ENCODE measurements at places on chromosomes 6 and 20.

DNA sequence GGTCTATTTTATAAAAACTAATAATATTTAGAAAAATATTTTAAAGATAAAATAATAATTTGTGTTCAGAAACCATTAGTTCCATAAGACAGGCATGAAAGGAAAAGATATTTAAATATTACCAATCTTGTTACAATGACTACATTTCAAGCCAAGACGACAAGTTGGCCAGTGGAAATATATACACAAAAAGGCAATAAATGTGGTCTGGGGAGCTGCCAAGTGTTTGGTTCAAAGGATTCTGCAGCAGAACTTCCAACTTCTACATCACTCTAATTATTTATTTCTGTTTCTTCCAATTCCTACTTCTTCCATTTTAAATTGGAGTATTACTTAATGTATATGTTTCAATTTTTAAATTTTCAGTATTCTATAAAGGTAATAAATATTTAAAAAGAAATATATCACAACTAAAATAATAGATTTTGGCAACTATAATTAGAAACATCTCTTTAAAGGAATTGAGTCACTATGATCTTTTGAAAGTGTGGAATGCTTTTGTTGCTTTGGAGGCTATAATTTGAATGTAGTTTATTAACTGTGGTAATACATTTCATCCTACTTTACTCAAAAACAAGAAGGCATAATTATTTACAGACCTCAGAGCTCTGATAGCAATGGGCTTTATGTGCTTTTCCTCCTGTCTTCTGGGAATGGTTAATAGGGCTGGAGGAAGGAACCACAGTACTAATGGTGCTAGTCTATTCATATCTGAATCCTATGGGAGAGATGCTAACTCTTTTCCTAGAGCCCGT, 129.7 kb upstream of the FAM184A start:
- no peak for DNase-seq

DNA sequence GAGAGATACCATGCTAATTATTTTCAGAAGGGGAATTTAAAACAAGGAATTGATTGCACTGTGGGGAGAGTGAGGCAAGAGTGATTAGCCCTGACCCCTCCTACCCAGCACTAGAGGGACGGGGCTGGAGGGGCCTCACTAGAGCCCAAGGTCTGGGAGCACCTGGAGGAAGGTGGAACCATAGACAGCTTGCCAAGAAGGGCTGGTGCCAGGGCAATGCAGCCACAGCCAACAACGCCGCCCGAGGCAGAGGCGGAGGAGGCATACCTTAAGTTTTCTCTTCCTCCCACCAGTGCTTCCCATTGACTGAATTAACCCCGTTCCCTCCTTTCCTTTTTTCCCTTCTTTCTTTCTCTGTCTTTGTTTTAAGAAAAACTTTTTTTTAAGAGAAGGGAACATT, 40.0 kb downstream of the IYD start:
- no peak for DNase-seq

DNA sequence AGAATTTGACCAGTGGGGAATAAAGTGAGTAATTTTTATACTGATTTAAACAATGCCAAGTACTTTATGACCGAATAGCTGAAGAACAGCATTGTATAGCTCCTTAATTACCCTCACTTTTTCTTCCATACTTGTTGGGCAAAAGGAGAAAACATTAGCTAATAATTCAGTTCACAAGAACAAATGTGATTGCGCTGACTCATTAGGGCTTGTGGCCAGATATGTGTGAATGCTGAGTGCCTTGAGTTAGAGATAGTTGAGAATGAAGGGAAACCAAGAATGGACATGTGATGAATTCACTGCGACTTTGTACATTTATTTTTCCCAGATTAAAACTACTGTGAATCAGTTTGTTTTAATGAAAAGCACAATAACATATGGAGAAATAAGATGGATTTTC, 669.4 kb downstream of the TFAP2A start:
- no peak for DNase-seq

GRCh38 chr20:10597637-10598036, 76.2 kb downstream of the JAG1 start:
- no peak for DNase-seq

GRCh38 chr20:17225851-17226409, 910 bp upstream of the PCSK2 start:
- peak; percentile 35 for DNase-seq

DNA sequence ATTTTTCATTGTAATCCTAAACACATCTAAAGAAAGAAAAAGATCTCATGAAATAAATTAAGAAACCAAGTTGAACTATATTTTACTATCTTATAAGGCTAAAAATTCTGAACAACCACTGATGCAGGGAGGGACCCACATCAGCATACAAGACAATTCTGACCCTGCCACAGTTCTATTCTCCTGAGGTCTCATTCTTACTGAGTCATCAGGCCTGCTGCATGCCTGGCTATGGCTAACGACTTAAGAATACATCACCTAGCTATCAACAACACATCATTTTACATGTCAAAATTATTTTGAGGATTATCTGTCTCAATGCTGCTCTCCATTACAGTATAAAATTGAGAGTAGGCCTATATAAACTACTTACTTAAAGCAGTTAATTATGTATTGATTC, 52.9 kb downstream of the FBXL4 start:
- DNase-seq, result no peak

- peak; percentile 83 for DNase-seq
These were observed 18.1 kb downstream of the TUBB2B start for GRCh38 chr6:3209114-3210023.

DNA sequence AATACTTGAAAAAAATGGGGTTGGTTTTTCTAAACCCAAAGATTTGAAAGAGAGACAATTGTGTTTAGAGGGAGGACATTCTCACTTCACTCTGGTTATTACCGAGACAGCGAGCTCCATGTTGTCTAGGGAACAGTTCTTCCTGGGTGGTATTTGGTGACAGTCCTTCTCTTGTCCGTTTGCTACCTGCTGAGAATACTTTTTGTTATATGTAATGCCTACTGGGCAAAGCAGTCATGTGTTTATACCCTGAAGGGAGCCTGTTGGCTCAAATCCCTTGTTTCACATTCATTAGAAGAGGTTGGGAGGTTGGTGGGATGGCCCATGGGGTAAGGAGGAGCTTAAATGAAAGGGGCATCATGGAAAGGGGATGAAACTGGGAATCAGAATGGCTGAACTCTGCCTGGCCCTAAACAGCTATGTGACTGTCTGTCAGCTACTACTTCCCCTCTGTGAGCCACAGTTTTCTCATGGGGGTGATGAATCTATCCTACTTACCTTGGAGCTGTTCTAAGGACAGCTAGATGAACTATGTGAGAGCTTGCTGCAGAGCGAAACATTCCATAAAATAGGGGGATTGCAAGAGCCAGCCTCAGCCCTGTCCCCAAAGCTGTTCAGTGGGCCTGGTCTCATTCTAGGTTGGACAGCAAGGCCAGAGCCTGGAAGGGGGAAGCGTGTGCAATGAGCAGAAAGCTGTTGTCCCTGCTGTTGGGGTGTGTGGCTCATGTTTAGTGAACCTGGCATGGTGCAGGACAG, 43.5 kb downstream of the FNDC1 start:
- no peak for DNase-seq

DNA sequence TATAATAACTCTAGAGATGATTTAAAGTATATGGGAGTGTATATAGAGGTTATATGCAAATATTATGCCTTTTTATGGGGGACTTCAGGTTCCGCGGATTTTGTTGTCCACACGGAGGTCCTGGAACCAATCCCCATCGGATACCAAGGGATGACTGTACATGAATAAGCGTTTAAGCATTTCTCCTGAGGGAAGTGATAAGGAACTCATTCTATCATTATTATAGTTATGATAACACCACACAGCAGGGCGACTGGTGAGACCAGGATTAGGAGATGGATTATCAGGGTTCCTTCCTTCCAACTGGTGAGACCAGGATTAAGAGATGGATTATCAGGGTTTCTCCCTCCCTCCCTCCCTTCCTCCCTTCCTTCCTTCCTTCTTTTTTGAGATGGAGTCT, 6.6 kb downstream of the ECI2 start:
- no peak for DNase-seq

- DNase-seq, result no peak
These were observed 420.9 kb downstream of the GJA1 start for GRCh38 chr6:121856296-121856695.

GRCh38 chr6:127219869-127220268, 46.8 kb upstream of the RNF146 start:
- no peak for DNase-seq

DNA sequence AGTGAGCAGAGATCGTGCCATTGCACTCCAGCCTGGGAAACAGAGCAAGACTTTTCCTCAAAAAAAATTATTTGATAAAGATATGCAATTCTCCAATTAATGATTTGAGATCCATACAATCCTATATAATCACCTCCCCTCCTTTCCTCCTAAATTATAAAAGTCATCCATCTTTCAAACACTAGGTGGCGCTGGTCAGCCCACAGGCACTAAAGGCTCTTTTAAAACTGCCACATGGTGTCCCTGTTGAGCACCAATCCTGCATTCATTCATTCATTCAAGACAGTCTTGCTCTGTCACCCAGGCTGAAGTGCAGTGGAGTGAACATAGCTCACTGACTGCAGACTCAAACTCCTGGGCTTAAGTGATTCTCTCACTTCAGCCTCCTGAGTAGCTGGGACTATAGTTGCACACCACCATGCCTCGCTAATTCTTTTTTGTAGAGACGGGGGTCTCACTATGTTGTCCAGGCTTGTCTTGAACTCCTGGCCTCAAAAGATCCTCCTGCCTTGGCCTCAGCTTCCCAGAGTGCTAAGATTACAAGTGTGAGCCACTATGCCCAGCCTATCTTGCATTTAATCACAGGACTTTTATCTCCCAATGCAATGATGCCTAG, 58.7 kb upstream of the SLC2A12 start:
- peak; percentile 12 for DNase-seq

- no peak for DNase-seq
These were observed 75.7 kb downstream of the REPS1 start for GRCh38 chr6:138912308-138912707.

DNA sequence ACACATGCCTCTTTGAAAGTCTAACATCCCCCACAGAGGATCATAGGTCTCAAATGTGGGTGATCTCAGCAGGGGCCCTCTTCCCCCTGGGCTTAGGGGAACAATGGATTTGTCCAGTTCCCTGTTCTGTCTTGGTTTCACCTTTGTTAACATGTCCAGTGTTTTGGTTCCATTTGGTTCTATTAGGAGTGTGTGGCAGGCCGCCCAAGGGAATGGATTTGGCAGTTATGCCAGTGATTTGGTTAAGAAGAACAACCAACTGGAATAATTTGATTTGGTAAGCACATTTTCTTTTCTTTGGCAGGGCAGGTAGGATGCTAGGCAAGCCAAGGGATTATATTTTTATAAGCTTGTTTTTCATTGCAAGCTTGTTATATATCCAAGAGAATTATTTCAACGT, 28.5 kb upstream of the ENPP1 start:
- no peak for DNase-seq

GRCh38 chr6:72939004-72939403, 286.3 kb downstream of the KHDC1L start:
- no peak for DNase-seq

DNA sequence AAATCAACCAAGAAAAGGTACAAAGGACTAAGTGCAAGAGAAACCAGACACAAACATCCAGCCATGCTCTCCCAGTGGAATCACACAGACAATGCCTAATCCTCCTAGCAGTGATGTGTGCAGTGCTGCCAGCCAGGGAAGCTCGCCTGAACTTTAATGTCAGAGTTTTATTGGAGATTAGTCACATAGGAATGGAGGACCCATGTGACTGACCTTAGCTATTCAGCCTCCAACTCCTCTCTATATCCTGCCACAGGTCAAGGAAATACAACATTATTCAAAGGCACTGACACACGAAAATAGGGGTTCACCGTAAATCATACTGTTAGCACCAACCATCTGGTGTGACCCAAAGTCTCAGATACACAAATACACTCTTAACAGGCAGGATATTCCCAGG, 684.6 kb downstream of the DOK5 start:
- DNase-seq, result no peak

GRCh38 chr6:133408543-133408942, 167.4 kb downstream of the EYA4 start:
- no peak for DNase-seq

DNA sequence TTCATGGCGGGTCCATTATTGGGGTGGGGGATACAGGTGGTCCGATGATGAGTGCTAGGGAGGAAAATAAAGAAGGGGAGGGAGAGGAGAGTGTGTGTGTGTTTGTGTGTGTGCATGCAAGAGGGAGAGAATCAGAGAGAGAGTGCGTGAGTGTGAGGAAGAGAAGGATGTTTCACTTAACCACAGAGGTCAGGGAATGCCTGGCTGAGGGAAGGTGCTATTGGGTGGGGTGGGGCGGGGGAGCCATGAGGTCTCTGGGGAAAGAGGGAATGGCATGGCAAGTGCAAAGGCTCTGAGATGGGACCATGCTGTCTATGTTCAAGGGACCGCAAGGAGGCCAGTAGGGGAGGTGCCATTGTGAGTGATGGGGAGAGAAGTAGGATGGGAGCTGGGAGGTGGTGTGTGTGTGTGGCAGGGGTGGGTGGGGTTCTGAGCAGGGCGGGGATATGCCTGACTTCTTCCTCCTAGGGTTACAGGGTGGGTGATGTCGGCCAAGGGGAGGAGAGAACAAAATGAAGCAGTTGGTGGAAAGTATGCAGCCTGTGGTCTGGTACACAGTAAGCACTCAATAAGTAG, 23.0 kb downstream of the CEBPB start:
- DNase-seq, result no peak

- DNase-seq, result no peak
These were observed 637 bp downstream of the TFB1M start for GRCh38 chr6:155313602-155314091.

- DNase-seq, result no peak
These were observed 284.9 kb downstream of the PRKN start for GRCh38 chr6:162442687-162443086.

- no peak for DNase-seq
These were observed 156.3 kb upstream of the EPHA7 start for GRCh38 chr6:93575495-93576267.

DNA sequence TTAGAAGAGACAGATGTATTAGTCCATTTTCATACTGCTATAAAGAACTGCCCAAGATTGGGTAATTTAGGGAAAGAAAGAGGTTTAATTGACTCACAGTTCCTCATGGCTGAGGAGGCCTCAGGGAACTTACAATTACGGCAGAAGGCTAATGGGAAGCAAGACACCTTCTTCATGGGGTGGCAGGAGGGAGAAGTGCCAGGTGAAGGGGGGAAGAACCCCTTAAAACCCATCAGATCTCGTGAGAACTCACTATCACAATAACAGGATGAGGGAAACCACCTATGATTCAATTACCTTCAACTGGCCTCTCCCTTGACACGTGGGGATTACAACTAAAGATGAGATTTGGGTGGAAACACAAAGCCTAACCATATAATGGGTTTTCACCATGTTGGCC, 28.9 kb upstream of the PNRC1 start:
- DNase-seq, result no peak

DNA sequence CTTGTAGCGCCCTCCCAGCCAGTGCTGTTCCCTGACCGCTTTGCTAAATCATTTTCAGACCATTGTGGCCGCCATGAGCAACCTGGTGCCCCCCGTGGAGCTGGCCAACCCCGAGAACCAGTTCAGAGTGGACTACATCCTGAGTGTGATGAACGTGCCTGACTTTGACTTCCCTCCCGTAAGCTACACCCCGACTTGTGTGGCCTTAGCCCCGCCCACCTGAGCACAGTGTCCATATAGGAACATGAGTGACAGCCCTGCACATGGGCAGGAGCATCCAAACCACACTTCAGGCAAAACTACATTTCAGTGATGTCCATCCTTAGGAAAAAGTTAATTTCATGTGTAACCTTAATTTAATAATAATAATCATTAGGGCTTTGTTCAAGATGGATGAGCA, 51.1 kb downstream of the GNAS start:
- no peak for DNase-seq
